ENCODE measurements at places on chromosomes 7 and 10. TPM values are rescaled to one million over a fixed set of nuclear protein-coding genes. Genes with fewer than 3 reads are reported as not detected.

DNA sequence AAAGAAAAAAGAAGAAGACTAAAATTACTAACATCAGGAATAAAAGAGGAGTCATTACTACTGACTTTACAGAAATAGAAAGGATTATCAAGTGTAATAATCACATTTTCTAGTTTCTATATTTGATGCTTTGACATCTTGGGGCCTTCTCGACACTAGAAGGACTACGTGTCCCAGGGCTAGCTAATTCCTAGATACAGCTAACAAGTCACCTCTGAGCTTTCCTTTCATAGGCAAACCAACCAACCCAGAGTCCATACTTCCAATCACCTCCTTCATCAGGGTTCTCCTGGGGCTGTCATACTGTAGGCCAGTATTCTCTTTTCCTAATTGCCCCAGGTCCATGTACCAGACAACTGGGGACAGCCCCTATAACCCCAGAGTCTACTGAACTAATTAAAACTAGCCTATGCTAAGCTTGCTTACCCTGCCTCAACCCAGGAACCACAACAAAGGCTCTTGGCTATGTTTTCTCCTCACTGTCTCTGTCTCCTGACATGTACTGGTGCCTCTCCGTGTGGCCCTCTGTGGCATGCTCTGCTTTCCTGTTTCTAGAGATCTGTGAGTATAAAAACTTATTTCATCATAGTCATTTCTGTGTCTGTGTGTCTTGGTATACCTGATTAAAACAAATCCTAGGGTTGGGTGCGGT lies 6.7 kb upstream of the PARP12 start:
- no peak for DNase-seq

- no peak for DNase-seq
Measured at GRCh38 chr7:13920053-13920697, 69.3 kb downstream of the ETV1 start.

Gene ANXA8
- total RNA-seq, result 1.8 TPM

Gene NPY
- not detected for total RNA-seq

Gene CHST3
- total RNA-seq, result 218 TPM
